ENCODE measurements at places on chromosomes 3 and 15.

DNA sequence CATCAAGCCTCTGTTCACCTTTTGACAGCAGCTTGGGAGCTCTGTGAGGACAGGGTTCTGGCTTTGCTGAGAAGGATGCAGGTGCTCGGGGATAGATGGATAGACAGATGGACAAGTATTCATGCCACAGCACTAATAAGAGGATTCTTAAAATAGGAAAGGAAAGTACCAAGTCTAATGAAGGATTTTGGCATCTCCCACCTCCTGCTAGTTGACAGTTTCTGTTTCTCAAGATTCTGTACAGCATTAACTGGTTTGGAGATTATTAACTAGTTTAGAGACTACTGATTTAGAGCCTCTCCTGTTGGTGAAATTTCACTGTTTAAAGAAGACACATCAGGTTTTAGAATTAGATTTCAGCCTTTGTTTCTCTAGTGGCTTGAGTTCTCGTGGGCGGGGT, 152.3 kb downstream of the CACNA1D start:
- no peak for DNase-seq

DNA sequence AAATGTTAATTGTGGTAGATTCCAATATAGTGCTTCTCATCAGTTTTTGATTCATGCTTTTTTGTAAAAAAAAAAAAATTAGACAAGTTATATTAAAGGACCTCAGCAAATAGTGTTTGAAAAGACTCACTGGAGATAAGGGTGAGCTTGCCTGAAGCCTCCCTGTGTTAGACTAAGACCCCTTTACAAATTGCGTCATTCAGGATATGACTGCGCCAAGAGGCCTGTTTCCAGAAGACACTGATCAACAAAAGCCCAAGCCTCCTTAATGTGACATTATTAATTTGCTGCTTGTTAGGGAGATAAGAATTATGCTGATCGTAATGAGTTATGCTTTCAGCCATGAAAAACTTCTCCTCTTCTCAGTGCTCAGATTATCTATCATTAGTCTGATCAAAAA, 13.0 kb upstream of the DNAJC13 start:
- no peak for DNase-seq

- no peak for DNase-seq
These were observed 82.3 kb downstream of the TNIK start for GRCh38 chr3:171377859-171378258.

- DNase-seq, result no peak
These were observed 422.7 kb upstream of the ALCAM start for GRCh38 chr3:104943974-104944373.

- DNase-seq, result no peak
These were observed 457.1 kb downstream of the SQOR start for GRCh38 chr15:46091860-46092450.

DNA sequence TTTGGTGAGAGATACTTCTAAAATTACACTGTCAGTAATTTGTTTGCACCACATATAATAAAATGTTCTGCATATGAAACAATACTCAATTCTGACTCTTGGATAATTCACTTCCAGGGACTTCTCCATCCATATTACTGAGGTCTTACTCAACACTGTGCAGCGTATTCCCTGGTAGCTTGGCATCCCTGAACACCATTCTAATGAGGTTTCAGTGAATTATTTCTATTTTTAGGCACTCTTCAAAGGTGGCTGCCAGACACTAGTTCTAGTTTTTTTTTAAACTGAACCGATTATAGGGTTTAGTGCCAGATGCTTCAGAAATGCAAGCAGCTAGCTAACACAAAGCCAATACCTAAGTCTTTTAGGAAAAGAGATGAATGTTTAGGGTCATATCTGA, 283.3 kb downstream of the FEZF2 start:
- no peak for DNase-seq

GRCh38 chr15:51558411-51558810, 64.2 kb downstream of the DMXL2 start:
- no peak for DNase-seq

DNA sequence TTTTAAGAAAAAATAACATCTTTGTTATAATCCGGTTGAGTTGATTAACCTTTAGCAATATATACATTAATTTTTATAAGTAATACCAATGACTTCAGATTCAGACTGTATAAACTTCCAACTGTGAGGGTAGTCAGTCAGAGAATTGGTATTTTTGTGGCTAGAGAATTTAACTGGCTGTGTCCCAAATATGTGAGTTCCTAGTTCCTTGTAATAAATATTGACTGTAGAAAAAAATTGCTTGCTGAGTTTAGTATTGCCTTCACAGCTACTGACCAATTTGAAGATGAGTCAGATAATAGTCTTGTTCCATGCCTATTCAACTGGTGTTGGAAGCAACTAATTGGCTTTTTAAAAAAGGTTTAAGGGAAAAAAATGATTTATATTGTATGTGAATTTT, 210.8 kb downstream of the GAP43 start:
- no peak for DNase-seq

Measured in cortex of kidney (tissue), 1 donor.